ENCODE measurements at places on chromosomes 1 and 21.

- DNase-seq, result no peak
Observed at GRCh38 chr1:89929467-89930063, 65.3 kb upstream of the ZNF326 start.

GRCh38 chr1:235503403-235504121, 690 bp downstream of the B3GALNT2 start:
- DNase-seq, result peak; percentile 35

GRCh38 chr1:224629965-224630364, 13.8 kb downstream of the CNIH3 start:
- DNase-seq, result no peak

DNA sequence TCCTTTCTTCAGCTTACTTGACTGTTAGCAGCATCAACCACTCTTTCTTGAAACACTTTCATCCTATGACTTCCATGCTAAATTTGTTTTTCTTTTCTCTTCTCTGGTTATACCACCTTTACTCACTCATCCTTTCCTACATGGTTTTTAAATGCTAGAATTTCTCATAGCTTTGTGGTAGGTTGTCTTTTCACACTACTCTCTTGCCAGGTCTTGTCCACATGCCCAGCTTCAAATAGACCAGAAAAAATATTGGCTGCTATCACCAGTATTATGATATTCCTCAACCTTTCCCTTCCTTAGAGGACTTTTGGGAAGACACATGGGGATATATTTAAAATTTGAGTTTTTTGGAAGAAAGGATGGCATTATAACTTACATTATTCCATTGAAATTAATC, 48.8 kb downstream of the PPP1R12B start:
- no peak for DNase-seq

GRCh38 chr1:39925721-39926342, 24.1 kb upstream of the MYCL start:
- no peak for DNase-seq

DNA sequence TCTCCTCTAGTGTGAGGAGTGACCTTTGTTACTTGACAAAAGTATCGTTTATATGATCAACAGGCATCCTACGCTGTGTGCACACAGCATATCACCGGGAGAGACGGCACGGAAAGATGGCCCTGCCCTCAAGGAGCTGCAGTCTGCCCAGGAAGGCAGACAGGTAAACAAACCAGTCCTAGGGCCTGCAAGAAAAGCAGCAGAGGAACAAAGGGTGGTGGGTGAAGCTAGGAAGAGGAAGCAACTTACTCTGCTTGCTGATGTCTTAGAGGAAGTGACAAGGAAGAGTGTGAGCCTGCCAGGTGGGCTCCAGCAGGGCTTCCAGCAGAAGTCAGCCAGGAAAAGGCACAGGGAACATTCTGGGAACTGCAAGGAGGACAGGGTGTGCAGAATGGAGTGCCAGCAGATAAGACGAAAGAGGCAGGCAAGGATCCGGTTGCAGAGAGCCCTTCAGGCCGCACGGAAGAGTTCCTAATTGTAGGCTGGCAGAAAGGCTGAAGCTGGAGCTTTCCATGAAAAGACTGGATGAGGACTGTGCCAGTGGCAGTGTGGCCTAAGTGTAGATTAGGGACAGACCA, 106.7 kb downstream of the SLC45A1 start:
- no peak for DNase-seq

DNA sequence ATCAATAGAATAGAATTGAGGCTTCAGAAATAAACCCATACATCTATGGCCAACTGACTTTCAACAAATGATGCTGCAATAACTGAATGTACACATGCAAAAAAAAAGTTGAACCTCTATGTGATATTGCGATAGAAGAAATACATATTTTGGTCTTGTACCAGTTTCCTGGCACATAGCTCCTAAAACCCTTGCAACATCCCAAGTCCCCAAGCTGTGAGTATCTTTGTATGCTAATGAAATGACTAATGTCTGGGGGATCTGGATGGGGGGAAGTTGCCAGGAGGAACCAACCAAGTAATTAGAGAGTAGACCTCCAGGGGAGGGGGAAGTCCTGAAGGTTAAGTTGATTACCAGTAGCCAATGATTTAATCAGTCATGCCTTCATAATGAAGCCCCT, 24.4 kb downstream of the BLZF1 start:
- no peak for DNase-seq

DNA sequence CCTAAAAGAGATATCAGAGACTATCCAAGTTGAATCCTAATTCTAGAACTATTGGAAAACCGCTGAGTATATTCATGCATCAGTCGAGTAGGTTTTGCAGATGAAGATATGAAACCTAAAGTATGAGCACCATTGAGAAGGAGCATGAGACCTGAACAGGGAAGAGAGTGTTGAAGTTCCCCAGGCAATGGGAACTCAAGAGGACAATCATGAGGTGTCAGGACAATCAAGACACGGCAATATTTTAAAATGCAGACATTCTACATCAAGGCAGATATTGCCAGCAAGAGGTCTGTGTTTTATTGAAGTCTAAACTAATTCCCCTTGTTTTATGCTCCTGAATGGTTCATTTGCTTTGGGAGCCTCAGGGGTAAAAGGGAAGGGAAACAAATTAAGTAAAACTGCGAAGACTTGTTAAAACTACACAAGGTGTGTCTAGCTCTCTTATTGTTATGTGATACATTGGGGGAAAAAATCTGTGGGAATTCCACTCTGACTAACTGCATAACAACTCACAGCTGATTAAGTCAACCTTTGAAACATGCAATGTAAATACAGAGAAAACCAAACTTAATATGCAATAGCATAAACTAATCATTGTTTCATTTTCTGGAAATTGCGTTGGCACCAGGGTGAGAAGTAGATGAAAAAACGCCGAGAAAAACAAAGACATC, 347.9 kb upstream of the ADGRL2 start:
- DNase-seq, result no peak

DNA sequence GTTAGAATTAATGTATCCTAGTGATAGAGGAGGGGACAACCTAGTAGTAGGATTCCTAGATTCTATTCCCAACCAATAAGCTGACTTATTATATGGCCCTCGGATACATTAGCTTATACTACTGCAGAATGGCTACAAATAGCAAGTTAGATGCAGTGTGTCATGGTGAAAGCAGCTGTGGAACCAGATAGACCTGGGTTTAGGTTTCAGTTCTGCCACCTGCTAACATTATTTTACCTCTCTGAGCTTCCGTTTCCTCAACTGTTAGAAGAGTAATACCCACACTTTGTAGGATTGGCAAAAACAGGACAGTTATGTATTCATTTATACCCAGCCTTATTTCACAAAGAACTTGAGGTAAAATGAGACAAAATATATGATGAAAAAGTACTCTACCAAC, 21.6 kb upstream of the MAGOH start:
- DNase-seq, result no peak

DNA sequence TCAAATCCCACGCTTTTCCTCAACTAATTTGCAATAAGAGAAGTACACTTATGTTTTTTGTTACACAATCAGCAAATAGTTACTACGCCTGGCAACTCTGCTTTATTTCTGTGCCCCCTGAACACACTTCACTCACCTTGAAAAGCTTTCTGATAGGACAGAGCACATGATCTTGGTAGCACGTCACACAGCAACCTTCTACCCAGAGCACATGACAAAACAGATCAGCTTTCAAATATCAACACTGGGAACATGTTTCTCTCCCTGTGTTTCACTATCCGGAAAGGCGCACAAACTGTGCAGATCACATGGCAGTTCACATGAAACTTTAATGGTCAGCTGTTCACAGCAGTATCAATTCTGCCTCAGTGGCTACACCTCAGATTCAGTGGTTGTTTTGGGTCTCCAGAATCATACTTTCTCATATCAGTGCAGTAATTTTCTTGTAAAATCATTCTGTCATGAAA, 2.2 kb downstream of the SLC19A2 start:
- no peak for DNase-seq

DNA sequence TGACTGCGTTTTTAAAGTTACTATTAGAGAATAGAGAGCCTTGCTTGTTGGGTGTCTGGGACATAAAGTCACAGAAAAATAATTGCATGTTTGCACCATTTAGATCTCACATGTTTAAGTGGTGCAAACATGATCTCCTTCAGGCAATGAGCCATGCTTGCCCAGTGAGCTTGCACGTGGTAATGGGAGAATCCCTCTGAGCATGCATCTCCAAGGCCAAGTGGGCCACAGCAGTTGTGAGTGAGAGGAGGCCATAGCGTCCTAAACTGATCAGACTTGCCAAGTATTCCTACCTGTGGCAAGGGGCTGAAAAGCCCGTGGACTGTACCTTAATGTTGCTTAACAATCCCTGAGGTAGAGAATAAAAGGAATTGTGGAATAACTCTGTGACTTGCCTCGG, 158.3 kb downstream of the PLA2G4A start:
- DNase-seq, result no peak

DNA sequence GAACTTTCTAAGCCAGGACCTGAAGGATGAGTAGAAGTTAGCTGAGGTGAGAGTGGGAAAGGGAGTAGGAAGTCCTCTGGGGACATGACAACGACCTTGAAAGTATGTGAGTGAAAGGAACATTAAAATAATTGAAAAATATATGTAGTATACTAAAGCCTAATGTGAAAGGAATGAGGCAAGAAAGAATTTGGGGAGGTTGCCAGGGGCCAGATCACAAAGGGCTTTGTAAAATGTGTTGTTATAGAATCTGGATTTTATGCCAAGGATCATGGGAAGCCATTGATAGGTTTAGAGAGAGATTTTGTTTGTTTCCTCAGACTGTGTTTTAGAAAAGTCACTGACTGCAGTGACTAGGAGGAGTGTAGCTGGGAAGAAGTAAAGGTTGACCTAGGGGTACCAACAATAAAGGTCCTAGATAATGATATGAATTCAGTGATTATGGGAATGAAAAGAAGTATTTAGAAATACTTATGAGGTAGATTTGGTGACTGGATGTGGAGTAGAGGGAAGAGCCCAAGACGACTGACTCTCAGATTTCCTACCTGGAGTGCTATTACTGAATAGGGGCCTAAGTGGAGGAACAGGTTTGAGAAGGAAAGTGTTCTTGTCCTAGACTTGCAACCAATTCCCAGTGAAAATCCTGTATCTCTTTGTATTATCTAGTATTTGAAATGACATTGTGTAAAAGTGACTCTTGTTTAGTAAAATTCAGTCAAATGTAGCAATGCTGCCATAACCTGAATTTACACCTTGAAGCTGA, 179.8 kb downstream of the PHTF1 start:
- DNase-seq, result no peak

DNA sequence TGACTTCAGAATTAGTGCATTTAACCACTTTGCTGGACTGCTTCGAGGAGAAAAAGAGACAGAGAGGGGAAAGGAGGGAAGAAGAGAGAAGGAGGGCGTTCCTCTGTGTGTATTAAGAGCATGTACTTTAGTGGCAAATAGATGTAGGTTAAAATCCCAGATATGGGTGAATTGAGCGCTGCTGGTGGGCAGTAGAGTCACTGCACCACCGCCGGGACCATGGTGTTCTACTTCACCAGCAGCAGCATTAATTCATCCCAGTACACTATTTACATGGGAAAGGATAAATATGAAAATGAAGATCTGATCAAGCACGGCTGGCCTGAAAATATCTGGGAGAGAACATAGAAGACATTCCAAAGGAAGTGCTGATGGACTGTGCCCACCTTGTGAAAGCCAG, 20.9 kb upstream of the PPIE start:
- DNase-seq, result no peak

- no peak for DNase-seq
Observed at GRCh38 chr21:46459024-46459355, 299 bp downstream of the DIP2A start.

DNA sequence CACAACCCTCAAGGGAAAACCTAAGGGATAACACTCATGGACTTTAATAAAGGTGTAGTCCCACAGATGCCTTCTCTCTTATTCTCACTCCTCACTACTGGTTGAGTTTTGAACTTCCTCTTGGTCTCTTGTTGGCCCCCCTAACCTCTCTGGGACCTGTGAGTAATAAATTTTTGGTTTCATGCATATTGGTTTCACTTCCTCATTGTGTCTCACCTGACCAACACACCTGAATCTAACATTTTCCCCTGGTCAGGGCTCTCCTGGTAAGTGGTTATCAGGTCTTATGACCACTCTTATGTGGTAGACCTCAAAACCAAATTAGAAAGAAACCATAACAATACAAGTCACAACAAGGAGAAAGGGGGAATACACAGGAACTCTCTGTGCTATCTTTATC, 60.5 kb upstream of the PRMT6 start:
- DNase-seq, result no peak

DNA sequence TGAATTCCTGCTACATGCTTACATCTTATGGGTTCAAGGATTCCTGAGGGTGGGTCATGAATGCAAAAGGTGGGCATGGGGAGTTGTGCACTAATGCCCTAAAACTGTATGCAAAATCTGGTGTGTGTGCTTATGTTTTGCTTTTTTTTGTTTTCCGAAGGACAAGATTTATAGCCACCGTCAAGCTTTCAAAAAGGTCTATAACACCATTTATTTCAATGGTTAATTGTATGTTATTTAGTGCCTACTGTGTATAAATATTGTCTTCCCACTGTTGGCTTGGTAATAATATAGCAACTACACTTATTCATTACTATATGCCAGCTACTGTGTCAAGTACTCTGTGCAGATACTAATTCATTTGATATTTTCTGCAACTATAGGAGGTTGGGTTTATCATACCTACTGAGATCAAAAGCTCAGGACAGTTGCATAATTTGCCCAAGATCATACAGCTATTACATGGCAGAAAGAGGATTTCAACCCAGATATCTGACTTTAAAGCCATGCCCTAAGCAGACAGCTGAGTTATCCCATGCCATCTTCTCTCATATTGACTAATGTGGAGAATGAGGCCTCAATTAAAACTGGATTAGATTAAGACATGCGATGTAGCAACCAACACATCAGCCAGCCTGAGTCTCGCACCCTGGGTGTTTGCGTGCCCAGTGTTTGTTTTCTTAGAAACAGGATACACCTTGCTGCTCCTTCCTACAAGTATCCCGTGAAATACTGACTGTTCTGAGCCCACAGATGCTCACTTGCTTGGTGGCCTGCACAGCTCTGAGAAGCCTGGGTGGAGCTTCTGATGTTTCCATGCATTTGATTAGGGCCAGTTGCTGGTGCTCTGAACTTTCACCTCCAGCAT, 34.6 kb downstream of the GADD45A start:
- no peak for DNase-seq

DNA sequence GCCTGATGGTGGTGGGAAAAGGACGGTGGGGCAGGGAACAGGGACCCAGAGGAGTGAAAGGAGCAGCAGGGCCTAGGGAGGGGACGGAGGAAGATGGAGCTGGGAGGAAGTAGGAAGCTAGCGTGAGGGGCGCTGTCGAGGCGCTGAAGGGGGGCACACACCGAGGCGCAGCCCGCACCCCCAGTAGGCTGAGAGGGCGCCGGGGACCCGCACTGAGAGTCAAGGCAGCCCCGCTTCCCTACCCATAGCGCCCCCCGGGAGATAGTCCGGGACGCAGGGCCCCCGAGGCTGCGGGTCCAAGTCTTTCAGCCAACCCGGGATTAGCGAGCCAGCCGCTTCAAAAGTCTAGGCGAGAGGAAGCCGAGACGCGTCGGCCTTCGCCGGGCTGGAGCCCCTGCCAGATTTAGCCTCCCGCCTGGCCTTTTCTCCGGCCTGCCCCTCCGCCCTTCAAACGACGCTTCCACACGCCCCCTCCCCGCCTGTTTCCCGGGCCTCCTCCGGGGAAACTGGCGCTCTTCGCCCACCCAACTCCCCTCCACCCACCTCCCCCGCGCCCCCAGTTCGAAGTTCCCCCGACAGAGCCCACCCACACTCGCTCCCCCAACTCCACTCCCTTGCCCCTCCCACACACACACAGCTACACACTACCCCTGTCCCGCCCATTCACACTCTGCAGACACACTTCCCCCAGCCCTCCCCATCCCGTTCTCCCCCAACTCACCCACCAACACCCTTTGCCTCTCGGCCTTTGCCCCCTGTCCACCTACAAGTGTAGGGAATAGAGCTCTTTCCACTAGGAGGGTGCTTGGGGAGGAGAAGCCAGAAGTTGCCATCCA, 7.8 kb upstream of the PROX1 start:
- DNase-seq, result no peak

Data from natural killer cell (primary cell).